ENCODE measurements at places on chromosomes 6 and 20.
A peak's percentile ranks its signal among the peaks of the same experiment; 100 is the strongest.

DNA sequence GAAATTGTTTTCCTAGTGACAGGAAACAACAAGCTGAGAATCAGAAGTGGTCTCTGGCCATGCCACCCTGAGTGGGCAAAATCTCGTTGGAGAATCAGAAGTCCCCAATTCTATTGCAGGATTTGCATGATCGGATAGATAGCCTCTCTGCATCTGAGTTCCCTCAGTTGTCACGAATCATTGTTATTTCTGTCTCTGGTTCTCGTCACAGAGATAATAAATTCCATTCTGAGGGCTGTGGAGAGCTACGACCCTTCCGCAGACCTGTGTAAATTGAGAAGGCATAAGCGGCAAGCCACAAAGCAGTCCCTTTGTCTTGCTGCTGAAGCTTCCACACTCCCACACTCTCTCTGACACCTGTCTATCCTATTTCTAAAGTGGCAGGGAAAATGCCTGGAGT, 102.4 kb upstream of the CNR1 start:
- no peak for DNase-seq

- no peak for DNase-seq
These were observed 166.8 kb upstream of the PREP start for GRCh38 chr6:105569706-105570105.

DNA sequence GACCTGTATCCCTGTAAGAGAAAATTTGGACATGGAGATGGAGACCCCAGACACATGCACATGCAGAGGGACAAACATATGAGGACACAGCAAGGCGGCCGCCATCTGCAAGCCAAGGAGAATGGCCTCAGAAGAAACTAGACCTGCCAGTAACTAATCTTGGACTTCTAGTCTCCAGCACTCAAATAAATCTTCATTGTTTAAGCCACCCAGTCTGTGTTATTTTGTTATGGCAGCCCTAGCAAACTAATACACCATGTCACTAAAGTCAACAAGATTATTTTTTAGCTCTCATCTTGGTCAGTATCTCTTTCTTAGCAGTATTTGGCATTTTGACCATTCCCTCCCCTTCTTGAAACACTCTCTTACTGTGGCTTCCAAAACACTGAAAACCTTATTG, 26.7 kb downstream of the LATS1 start:
- no peak for DNase-seq

DNA sequence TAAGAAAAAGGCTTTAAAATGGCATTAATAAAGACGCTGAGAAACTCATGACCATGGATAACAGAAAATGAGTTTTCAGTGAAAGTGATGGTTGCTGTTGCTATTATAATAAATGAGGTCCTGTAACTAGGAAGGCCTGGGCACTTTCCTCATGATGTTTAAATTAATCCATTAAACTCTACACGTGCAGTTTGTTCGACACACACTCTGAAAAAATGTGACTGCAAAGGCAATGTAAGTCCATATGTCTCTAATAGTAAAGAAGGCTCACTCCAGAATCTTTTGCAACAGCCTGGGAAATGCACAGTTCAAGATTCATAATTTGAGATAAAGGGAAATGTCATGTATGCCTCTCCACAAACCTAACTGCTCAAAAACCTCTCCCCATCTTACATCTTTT, 153.4 kb downstream of the COL12A1 start:
- no peak for DNase-seq

DNA sequence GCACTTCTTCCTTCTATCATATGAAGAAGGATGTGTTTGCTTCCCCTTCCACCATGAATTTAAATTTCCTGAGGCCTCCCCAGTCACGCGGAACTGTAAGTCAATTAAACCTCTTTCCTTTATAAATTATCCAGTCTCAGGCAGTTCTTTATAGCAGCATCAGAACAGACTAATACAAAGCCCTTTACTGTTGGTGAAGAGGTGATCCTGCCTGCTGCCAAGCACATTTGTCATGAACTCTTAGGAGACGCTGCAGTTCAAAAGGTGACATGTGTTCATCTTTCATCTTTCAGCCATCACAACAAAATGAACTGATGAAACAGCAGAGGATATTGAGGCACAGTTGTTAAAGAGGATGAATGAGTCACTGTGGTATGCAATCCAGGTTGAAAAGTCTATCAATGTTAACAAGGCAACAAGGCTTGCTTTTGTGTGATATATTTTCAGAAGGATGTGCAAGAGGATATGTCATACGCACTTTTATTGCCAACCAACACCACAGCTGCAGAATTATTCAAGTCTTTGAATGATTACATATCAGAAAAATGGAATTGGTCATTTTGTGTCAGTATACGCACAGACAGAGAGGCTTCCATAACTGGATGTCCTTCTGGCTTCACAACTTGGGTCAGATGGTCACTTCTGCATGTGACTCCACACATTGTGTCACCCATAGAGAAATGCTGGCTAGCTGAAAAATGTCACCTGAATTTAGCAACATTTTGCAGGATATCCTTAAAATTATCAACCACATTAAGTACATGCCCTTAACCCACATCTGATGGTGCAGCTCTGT, 52.4 kb upstream of the PLN start:
- no peak for DNase-seq

GRCh38 chr6:27951040-27951439, 6.0 kb upstream of the OR2B6 start:
- DNase-seq, result no peak

DNA sequence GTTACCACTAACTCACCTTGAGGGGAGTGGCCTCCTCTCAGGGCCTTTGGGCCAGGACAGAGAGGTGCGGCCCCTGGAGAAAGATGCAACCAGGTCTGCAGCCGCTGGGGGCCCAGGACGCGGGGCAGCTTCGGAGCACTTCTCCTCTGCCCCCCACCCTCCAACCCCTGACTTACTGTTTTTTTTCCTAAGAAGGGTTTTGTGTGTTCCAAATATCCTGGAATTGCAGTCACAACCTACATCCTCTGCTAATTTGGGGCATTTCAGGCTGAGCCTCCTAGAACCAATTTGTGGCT, 1.7 kb downstream of the LINC00237 start:
- no peak for DNase-seq

- DNase-seq, result peak; percentile 68
These were observed at the start of gene SENP6 for GRCh38 chr6:75601304-75602245. TSS of gene SENP6 (plus strand) at chr6:75601880. CDS start at chr6:75602525, 645 bp downstream.

- DNase-seq, result no peak
These were observed 128.2 kb downstream of the CRYBG1 start for GRCh38 chr6:106488494-106489370.
